Effector memory CD8-positive, alpha-beta T cell (primary cell): ENCODE measurements at places on chromosomes 6 and 20.

GRCh38 chr20:48831718-48832404 lies 4.1 kb upstream of the PREX1 start:
- DNase-seq: no peak

- DNase-seq: no peak
These were observed 140.7 kb upstream of the STXBP5 start for GRCh38 chr6:147063469-147064031.

GRCh38 chr20:14418376-14418775 lies 81.0 kb upstream of the FLRT3 start:
- DNase-seq: no peak

GRCh38 chr6:8082954-8083858 lies 19.0 kb upstream of the BLOC1S5 start:
- no peak for DNase-seq
